ENCODE measurements at places on chromosomes 6 and 20. TPM values are rescaled to one million over a fixed set of nuclear protein-coding genes. Genes with fewer than 3 reads are reported as not detected.

WFDC5 gene
- not detected for total RNA-seq

EZR gene
- 287 TPM for total RNA-seq

SIGLEC1 gene
- total RNA-seq: not detected

TGM3 gene
- not detected for total RNA-seq

BTBD3 gene
- total RNA-seq: 47.7 TPM

PERP gene
- 26.7 TPM for total RNA-seq

CRISP2 gene
- total RNA-seq: not detected

- H3K36me3 ChIP-seq: no peaks in the 10 kb centered on the region
- H3K4me3 ChIP-seq: no peak overlapping the region
- no peak for DNase-seq
- H3K4me1 ChIP-seq: peaks cover 6% of the 10 kb centered on the region
These were observed 85.3 kb downstream of the PTPN1 start for GRCh38 chr20:50595433-50595895.

DNA sequence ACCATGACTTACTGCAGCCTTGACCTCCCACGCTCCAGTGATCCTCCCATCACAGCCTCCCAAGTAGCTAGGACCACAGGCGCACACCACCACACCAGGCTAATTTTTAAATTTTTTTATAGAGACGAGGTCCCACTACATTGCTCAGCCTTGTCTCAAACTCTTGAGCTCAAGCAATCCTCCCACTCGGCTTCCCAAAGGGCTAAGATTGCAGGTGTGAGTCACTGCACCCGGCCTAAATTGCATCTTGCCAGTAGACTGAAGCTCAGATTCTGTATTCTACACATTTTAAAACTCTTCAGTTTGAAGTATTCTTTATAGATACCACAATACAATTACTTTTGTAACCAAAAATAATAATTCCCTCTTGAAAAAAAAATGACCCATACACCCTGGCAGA, 11.4 kb downstream of the NUDT3 start:
- H3K4me1 ChIP-seq: peaks cover 5% of the 10 kb centered on the region
- H3K27ac ChIP-seq: no peak overlapping the region
- no peak for DNase-seq
- no peak overlapping the region for H3K4me3 ChIP-seq
- no peaks in the 10 kb centered on the region for H3K27me3 ChIP-seq

GRCh38 chr6:106087548-106088325, 1.6 kb downstream of the PRDM1 start:
- H3K4me1 ChIP-seq: peaks cover 10% of the 10 kb centered on the region
- no peaks in the 10 kb centered on the region for H3K36me3 ChIP-seq
- no peak overlapping the region for H3K27ac ChIP-seq
- H3K4me3 ChIP-seq: no peak overlapping the region
- DNase-seq: no peak

- H3K4me1 ChIP-seq: no peaks in the 10 kb centered on the region
- H3K4me3 ChIP-seq: no peak overlapping the region
- H3K36me3 ChIP-seq: no peaks in the 10 kb centered on the region
- no peaks in the 10 kb centered on the region for H3K27me3 ChIP-seq
- DNase-seq: no peak
These were observed 284.1 kb upstream of the PLN start for GRCh38 chr6:118263921-118264486.

DNA sequence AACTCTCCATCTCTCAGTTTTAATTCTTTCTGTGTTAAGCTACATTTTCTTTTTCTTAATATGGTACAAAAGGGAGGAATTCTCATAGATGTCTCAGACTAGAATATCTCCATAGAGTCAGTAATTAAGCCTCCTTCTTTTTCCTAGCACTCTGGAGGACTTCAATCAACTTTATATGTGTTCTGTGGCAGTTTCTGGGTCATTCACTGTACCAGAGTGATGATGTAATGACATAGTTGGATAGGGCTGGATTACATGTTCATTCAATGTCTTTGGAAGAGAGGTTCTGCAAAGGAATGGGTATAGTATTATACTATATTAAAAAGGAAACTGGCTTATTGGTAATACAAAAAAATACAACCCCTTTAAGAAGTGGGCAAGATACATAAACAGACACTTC, 318.3 kb upstream of the OPRM1 start:
- DNase-seq: no peak
- H3K4me1 ChIP-seq: no peaks in the 10 kb centered on the region
- H3K4me3 ChIP-seq: no peak overlapping the region

DNA sequence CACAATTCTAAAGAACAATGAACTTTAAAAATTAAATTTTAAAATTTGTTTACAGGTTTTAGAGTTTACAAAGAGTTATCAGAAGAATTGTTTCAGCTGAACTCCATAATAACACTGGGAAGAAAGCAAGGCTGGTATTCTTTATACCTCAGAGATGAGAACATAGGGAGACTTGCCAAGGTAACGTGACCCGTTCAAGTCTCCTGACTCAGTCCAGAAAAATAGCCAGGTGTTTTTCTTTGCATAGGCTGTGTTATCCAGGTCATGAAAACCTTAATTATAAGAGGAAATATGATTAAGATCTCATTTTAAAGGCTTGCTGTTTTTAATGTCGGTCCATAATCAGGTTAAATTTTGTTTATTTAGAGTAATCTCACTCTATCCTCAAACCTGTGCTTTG, 8.5 kb upstream of the C6orf141 start:
- H3K4me3 ChIP-seq: no peak overlapping the region
- no peaks in the 10 kb centered on the region for H3K4me1 ChIP-seq
- no peak for DNase-seq
- no peak overlapping the region for H3K27ac ChIP-seq

GRCh38 chr6:152462716-152463115, 174.4 kb downstream of the SYNE1 start:
- H3K27ac ChIP-seq: no peak overlapping the region
- H3K4me3 ChIP-seq: no peak overlapping the region
- no peak for DNase-seq
- H3K36me3 ChIP-seq: no peaks in the 10 kb centered on the region
- H3K4me1 ChIP-seq: no peaks in the 10 kb centered on the region
- H3K27me3 ChIP-seq: no peaks in the 10 kb centered on the region

- no peaks in the 10 kb centered on the region for H3K36me3 ChIP-seq
- no peak overlapping the region for H3K27ac ChIP-seq
- H3K4me1 ChIP-seq: no peaks in the 10 kb centered on the region
- no peaks in the 10 kb centered on the region for H3K27me3 ChIP-seq
- H3K4me3 ChIP-seq: no peak overlapping the region
- DNase-seq: no peak
These were observed 64.6 kb upstream of the ZMYND8 start for GRCh38 chr20:47421076-47421475.

GRCh38 chr6:150118203-150118602, 24.6 kb upstream of the PPP1R14C start:
- H3K36me3 ChIP-seq: no peaks in the 10 kb centered on the region
- DNase-seq: no peak
- no peaks in the 10 kb centered on the region for H3K27me3 ChIP-seq
- H3K4me1 ChIP-seq: no peaks in the 10 kb centered on the region

GRCh38 chr20:18267815-18268214, 20.5 kb upstream of the ZNF133 start:
- no peak overlapping the region for H3K27ac ChIP-seq
- DNase-seq: no peak
- H3K4me3 ChIP-seq: no peak overlapping the region
- H3K27me3 ChIP-seq: no peaks in the 10 kb centered on the region
- H3K4me1 ChIP-seq: peaks cover 8% of the 10 kb centered on the region

DNA sequence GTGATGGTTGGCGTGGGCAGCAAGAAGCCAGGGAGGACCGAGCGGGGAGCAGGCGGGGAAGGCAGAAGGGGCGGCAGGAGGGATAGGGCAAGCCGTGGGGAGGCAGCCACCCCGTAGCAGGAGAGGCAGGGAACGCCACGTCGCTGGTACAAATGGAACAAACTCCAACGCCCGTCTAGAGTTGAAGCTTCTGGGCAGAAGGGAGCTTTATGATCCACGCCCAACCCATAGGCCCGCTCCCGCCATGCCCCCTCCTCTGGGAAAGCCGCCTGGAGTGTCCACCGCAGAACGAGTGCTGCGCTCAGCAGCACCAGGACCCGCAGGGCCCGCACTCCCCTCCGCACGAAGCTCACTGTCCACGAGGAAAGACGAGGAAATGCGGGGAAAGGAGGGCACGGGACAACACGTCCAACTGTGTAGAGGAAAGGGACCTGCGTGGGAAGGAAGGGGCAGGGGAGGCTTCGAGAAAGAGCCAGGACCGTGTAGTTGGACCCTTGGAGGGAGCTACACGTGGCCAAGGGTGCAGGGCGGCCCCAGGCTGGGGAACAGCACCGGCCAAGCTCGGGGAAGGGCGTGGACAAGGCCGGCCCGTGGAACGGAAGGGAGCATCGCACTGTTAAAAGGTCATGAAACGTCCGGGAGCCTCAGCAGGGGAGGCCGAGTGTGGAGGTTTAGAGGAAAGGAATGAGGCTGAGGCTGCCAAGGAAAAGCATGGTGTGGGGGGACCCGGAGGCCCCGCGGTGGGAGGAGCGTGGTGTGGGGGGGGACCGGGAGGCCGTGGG, 204.0 kb downstream of the DLL1 start:
- no peak overlapping the region for H3K27ac ChIP-seq
- DNase-seq: no peak
- no peak overlapping the region for H3K4me3 ChIP-seq
- H3K4me1 ChIP-seq: no peaks in the 10 kb centered on the region
- H3K27me3 ChIP-seq: no peaks in the 10 kb centered on the region

DNA sequence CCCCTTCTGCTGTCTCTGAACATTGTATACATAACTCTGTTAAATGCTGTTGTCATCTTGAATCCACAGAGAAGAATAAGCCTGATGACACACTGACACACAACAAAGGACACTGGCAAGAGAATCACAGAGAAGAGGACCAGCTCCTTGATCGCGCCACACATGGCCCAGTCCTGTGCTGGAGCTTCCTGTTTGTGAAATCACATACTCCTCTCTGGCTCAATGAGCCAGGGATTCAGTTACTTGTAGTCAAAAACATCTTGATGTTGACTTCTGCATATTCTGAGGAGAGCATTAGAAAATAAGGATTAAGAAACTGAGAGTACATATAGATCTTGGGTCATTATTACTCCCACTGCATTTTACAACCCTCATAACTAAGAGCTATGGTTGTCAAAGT, 100.1 kb downstream of the EPB41L2 start:
- peaks cover 3% of the 10 kb centered on the region for H3K4me1 ChIP-seq
- H3K27ac ChIP-seq: no peak overlapping the region
- H3K36me3 ChIP-seq: no peaks in the 10 kb centered on the region
- H3K27me3 ChIP-seq: no peaks in the 10 kb centered on the region
- DNase-seq: no peak

DNA sequence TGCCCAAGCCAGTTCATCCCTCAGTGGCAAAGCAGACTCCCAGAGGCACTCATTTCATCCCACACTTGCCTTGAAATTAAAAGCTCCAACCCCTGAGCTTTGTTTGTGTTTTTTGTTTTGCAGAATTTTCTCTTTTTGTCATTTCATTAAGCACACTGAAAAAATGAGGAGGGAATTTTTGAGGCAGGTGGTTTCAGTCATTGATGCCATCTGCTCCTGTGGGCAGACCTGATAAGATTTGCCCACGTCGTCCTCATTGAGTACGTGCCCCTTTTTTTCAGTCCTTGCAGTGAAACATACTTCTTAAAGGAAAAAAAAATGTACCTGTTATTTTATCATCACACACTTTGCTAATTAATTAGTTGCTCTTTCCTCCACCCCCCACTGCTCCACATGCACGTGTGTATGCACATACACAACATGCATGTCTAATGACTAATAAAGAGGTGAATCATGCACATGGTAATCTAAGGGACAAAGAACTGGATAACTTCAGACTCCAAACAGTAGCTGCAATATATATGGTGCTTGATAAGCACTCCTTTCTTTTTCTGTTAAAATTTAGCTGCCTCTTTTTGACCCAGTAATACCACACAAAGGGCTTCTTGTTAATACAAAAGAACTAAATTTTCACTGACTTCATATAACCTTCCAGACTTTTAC, 102.1 kb upstream of the TMEM181 start:
- no peak for DNase-seq
- H3K27ac ChIP-seq: no peak overlapping the region
- H3K4me1 ChIP-seq: peaks cover 5% of the 10 kb centered on the region
- H3K27me3 ChIP-seq: no peaks in the 10 kb centered on the region
- H3K36me3 ChIP-seq: peaks cover 1% of the 10 kb centered on the region

DNA sequence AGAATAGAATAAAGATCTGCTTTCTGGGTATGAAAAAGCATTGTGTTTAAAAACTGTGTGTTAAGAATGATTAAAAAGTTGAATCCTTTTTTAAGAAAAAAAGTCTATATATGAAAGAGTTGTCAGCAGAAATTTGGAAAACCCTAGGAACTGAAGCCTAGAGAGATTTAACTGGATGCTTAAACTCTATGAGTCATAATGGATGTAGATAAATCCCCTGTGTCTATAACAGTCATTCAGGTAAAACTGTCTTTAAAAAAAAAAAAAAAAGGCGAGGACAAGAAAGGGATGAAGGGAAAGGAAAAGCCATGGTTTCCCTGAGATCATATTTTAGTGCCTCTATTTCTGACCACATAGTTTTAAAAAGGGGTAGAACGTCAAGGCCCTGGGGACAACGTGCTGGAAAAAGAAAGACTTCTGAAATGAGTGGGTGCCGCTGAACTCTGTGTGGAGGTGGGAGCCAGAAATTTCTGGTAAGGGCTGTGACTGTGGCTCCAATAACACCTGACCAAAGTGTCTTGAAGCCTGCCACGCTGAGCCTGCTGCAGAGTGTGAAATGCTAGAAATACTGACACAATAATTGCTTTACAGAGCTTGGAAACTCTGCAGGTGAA, 302.6 kb upstream of the ARID1B start:
- H3K4me3 ChIP-seq: no peak overlapping the region
- no peaks in the 10 kb centered on the region for H3K36me3 ChIP-seq
- no peaks in the 10 kb centered on the region for H3K4me1 ChIP-seq
- no peak for DNase-seq

DNA sequence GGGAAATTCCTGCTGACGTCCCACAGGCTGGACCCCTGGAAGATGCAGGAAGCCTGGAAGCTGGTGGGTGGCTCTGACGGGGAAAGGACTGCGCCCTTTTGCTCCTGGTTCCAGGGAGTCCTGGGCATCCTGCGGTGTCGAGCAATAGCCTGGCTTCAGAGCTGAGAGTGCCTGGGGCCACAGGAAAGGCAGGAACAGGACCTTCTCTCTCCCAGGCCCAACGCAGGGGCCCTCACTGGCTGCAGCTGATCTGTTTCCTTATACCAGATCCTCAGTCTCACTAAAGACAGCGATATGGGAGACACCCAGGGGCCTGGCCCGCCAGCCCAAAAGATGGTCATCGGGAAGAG, 1.4 kb downstream of the B3GALT4 start:
- H3K27ac ChIP-seq: no peak overlapping the region
- peak overlapping the region; percentile 55 for H3K4me3 ChIP-seq
- peaks cover 33% of the 10 kb centered on the region for H3K36me3 ChIP-seq

DNA sequence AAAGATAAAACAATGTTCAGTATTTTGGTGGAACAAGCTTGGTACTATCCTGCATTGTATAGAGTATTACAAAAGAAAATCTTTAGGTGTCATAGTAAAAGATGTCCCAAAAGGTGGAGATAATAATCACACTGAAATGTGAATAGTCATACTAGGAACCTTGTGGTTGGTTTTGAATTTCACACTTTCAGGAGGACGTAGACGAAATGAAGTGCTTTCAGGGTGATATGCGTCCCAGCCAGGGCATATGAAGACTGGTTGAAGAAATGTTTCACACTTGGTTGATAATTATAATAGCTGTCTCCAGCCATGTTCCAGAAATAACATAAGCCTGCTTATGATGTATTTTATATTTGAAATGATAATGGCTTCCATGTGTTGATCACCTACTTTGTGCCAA, 60.4 kb downstream of the SCAND1 start:
- no peaks in the 10 kb centered on the region for H3K36me3 ChIP-seq
- no peak overlapping the region for H3K27ac ChIP-seq
- no peaks in the 10 kb centered on the region for H3K27me3 ChIP-seq
- DNase-seq: no peak
- no peaks in the 10 kb centered on the region for H3K4me1 ChIP-seq
- H3K4me3 ChIP-seq: no peak overlapping the region
